NCI-H1105 (cell line): ENCODE measurements at places on chromosomes 6 and 20.

GRCh38 chr6:74967821-74968220 is 238.0 kb downstream of the COL12A1 start:
- no peak for DNase-seq

- no peak for DNase-seq
Observed at GRCh38 chr6:134446218-134446848, 128.4 kb upstream of the SGK1 start.

DNA sequence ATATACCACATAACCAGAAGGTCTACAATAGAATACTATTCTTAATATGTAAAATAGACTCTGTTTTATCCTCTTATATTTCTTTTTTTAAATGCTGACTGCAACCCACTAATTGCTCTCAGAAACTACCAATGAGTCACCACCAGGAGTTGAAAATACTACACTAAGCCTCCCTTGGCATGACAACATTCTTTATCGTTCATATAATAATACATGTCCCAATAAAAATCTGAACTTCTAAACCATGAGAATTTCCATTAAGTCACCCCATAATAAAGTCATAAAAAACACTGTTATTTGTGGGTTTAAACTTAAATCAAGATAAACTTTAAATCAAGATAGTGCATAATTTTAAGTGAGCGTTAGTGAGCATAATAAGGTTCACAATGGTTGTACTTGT is 4.2 kb downstream of the HACE1 start:
- DNase-seq = no peak

DNA sequence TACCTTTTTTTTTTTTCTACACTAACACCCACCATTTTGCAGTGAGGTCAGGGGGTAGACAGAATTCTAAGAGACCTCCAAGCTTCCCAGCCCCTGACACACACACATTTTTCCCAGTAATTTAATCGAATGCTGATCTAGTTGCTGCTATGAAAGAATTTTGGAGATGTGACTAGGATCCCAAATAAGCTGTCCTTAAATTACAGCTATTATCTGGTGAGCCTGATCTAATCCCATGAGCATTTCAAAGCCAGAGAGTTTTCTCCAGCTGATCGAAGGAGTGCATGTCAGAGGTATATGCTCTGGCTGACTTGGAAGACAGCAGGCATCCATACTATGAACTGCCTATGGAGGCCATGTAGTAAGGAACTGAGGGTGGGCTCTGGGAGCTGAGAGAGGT is 503.8 kb upstream of the MARCKS start:
- DNase-seq = no peak

DNA sequence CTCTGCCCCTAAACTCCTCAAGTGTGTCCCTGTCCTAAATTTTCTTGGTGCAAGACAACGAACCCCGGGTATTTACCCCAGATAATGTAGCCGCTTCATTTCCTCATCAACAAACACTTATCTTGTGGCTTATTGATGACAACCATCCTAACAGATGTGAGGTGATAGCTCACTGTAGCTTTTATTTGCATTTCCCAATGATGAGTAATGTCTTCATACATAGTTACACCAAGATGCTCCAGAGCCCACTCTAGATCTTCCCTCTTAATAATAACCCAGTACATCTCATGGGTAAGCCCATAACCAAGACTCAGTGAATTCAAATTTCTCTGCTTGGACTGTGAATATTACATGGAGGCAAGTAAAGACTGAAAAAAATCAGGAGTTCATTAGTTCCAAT is 48.2 kb upstream of the BEND6 start:
- no peak for DNase-seq

- no peak for DNase-seq
Observed at GRCh38 chr6:25171301-25171700, 107.9 kb upstream of the CARMIL1 start.

DNA sequence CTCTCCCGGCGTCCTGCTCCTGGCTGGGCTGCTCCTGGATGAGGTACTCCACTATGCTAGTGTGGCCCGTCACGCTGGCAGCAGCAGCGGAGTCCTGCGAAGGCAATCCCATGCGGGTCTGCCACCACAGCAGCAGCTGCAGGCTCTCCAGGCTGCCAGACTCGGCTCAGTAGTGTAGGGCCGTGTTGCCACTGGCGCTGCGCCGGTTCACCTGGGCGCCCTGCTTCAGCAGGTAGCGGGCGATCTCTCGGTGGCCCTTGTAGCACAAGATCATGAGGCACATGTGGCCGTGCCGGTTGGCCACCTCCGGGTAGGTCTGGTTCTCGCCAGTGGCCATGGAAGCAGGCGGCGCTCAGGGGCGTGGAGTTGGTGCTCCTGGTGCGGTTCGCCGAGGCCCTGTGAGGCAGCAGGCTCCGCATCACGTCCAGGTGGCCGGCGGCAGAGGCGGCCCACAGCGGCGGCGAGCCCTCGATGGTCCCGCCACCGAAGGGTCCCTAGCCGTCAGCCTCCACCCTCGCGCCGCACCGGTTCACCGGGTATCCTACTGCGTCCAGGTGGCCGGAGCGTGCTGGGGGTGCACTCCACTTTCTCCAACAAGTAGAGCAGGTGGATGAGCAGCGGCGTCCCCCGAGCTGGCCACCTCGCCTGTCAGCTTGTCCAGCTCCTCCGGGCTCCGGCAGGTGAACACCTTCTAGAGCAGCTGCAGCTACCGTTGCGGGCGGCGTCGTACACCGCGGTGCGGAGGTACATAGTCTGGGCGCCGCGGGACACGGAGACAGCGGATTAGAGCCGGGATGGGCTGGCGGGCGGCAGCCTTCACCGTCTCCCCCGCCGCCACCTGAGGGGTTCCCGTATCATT is 19.8 kb downstream of the RFPL4B start:
- no peak for DNase-seq

DNA sequence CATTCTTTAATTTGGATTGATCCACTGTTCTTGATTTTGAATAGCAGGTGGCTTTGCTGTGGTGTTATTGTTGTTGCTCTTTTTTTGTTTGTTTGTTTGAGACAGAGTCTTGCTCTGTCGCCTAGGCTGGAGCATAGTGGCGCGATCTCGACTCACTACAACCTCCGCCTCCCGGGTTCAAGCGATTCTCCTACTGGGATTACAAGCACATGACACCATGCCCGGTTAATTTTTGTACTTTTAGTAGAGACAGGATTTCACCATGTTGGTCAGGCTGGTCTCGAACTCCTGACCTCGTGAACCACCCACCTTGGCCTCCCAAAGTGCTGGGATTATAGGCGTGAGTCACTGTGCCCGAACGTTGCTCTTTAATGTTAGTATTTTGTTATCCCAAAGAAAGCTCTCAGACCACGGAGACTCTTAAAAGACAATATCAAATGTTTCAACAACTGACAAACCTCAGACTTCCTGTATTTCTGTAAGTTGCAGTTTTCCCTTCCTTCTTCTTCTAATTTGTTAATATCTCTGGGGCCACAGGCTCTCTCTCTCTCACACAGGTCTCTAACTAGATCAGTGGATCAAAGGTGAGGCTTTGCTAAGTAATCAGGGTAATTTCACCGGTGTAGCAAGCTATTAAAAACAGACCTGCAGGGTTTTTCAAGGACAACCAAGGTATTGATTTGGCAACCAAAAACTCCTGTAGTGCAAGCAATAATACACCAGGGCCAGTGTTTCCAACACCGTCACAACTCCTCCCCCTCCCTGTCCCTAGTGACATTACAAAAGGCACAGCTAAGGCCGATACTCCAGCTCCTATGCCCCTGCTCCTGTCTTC is 48.8 kb upstream of the ZNF217 start:
- DNase-seq = no peak

- DNase-seq = no peak
Observed at GRCh38 chr6:13466304-13467215, 20.8 kb downstream of the GFOD1 start.

DNA sequence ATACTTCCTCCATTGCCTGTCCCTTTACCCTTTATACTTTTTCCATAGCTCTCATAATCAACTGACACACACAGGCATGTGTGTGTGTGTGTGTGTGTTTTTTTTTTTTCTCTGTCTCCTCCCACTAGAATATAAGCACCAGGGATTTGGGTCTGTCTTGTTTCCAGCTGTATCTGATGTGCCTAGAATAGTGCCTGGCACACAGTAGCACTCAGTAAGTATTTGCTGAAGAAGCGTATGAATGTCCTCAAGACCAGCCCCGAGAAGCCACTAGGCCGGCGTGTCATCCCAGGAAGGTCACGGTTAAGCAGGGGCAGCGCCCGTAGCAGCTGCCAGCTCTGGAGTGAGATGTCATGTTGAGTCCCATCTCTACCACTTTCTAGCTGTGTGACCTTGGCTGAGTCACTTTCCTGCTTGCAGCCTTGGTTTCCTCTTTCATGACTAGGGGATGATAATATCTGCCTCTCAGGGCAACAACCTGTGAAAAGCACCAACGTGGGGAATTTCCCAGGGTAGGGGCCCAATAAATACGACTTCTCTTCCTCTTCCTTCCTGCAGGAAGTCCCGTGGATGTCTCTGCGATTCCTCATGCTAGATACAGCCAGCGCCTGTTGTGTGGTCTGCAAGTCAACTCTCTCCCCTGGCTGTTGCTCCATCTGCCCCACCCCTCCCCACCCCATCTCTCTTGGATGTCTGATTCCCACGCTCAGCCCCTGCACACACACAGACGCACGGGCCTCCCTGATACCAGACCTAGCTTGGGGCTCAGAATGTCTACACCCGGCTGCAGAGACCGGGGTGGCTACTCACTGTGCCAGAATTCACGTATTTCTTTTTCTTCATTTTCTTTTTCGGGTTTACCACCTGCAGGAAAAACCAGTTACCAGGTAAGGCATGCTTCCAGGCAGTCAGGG is 58.1 kb downstream of the RAB44 start:
- no peak for DNase-seq

GRCh38 chr6:170030284-170030815 is 260.5 kb downstream of the DLL1 start:
- DNase-seq = no peak

- DNase-seq = no peak
Observed at GRCh38 chr20:15396026-15396425, 1058.6 kb upstream of the FLRT3 start.

- no peak for DNase-seq
Observed at GRCh38 chr20:47318586-47319516, 37.6 kb downstream of the ZMYND8 start.

- DNase-seq = no peak
Observed at GRCh38 chr20:49976542-49976941, 6.2 kb upstream of the SNAI1 start.

- no peak for DNase-seq
Observed at GRCh38 chr6:3360727-3361045, 96.2 kb downstream of the SLC22A23 start.

- DNase-seq = no peak
Observed at GRCh38 chr6:160337991-160338390, 10.2 kb upstream of the SLC22A3 start.

DNA sequence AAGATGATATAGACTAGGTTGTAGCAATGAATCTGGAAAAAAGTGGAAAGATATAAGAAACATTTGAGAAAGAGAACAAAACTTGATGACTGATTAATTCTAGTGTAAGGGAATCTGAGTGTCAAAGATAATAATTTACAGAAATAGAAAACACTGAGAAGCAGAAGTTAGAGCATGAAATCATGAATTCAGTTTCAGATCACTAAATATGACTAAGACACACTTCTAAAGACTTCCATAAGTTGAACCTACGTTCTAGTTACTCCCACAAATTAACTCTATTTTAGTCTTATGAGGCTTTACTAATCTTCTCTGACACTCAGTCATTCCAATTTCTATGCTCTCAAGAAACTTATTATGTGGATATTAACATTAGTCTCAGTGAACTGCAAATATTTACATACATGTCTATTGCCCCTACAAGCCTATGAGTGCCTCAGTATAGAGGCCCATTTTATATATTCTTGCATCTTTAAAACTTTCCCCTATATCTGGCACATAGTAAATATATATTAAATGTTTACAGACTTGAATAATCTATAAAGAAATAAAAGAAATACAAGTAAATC is 30.4 kb downstream of the IBTK start:
- no peak for DNase-seq

GRCh38 chr6:84568971-84569370 is 195.4 kb downstream of the TBX18 start:
- DNase-seq = no peak

GRCh38 chr20:33522256-33522820 is 32.4 kb downstream of the CBFA2T2 start:
- DNase-seq = no peak

DNA sequence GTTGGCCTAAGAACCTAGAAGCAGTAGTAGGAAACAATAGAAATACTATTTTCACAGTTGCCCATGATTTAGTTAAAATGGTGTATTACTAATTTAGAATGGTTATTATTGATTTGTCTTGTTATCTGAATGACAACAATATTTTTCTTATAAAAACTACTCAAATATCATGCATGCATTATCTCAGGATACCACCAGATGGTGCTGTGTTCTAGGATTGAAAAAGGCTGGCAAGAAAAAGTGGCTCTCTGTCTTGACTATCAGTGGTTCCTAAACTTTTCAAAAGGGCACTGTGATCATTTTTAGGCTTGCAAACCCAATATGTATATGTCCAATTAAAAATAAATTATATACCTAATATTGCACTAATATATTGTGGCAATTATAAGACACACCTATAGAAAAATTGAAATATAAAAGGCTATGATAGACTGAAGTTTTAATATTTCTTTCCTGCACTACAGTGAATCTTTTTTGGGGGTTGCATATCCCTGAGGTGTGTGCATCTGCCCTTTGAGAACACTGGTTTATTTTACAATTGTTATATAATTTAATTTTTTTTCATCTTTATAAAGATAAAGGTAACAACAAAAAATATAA is 131.7 kb upstream of the MLIP start:
- peak; percentile 52 for DNase-seq

DNA sequence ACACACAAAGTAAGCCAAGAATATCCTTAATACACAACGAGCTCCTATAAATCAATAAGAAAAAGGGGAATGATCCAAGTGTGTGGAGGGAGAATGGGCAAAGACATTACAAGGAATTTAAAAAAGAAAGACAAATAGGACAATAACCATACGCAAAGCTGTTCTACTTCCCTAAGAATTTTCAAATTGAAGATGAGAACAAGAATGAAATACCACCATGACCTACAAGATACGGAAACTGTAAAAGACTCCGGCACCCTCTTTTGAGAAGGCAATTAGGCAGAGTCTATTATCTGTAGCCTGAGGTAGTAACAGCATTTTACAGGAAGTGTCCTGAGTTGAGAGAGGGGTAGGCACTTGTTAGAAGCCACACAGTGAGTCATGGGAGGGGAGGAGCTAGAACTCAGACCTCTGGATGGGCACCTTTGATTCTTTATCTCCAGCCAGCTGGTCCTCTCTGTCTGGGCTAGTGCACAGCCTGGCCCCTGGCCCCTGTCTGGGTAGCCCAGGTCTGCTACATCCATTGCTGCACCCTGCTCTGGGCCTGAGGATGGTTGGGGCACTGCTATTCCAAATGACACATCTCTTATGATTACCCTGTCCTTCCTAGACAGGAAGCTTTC is 15.3 kb downstream of the RSPO4 start:
- DNase-seq = no peak
